ENCODE measurements at places on chromosomes 16 and 17.

GRCh38 chr17:41530062-41531048 lies 2.2 kb upstream of the KRT19 start:
- no peak for DNase-seq

DNA sequence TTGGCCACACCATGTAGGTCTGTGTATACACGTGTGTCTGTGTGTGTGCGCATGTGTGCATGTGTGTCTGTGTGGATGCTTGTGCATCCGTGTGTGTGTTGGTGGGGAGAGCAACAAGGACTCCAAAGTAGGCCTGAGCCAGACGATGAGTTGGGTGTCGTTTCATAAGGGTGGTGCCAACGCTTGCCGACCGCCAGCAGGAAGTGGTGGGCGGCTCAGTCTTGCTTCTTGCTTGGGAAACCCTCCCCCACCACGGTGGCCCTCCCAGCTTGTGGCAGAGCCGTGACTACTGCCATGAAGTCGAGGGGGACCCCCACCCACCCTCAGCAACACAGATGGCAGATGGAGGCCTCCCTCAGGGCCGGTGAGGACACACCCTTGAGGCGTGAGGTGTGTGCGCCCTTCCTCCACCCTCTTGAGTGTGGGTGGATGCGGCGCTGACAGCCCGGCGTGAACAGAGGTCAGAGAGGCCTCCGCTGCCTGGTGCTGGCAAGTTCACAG lies 17.5 kb downstream of the SBK1 start:
- peak; percentile 90 for DNase-seq

GRCh38 chr16:46889942-46890300 lies 5.8 kb downstream of the GPT2 start:
- no peak for DNase-seq

DNA sequence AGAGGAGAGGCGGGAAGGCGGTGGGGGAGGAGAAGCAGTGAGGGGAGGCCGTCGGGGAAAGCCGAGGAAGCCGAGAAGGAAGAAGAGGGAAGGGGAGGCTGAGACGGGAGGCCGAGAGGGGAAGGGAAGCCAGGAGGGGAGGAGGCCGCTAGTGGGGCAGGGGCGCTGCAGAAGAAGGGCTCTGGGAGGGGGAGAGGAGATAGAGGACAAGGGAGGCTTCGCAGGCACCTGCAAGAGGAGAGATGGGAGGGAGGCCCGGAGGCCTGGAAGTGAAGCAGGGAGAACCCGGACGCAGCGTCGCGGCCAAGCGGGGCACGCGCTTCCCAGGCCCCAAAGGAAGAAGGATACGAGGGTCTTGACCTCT lies 2.3 kb downstream of the C17orf58 start:
- DNase-seq: no peak

- no peak for DNase-seq
Observed at GRCh38 chr16:66925322-66925840, at the start of gene RRAD. TSS of gene RRAD (minus strand) at chr16:66925535. CDS start at chr16:66925179, 356 bp downstream.

DNA sequence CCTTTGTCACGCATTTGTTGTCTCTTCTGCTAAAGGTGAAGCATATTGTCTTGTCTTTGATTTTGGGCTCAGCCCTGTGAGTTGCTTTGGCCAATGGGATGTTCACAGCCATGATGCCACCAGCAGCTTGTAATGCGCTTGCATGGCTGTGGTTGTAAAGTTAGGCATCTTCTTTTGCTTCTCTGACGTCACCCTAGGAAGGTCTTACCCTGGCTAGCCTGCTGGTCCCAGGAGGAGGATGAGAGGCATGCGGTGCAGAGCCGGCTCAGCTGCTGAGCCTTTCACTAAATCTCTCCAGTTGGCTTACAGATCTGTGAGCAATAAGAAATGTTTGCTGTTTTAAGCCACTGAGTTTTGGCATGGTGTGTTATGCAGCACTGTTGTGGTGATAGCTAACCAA lies 40.8 kb downstream of the IRX6 start:
- no peak for DNase-seq
